ENCODE measurements at places on chromosomes 7 and 10.

DNA sequence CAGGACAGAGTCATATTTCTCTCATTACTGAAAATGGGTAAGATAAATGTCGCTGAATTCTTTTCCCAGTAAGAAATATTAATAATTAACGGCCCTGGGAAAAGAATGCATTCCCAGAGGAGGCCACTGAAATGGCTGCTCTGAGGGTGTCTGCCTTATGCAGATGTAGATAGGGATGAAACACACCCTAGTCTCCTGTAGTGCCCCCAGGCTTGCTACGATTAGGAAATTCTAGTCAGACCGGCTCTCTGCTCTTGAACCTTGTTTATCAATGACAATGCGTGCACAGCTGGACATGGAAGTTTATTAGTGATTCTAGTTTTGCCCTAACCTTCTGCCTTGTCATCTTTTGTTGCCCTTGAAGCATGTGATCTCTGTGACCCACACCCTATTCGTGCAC, 291.1 kb downstream of the ZNF248 start:
- DNase-seq: no peak

DNA sequence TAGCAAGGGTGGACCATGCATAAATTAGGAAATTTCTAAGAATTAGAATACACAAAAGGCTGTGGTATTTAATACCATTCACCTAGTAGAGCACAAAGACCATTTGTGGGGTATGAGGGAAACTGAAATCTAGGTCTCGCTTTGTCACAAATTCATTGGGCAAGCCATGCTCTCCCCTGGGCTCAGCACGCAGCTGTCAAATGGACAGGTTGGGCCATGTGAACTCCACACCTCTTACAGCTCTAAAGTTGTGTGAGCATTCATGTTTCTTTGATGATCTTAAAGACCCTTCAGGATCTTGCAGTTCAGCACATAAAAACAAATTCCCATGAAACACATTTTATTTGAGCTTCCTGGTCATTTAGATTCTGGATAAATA, 121.3 kb downstream of the CHN2 start:
- no peak for DNase-seq

- DNase-seq: no peak
Observed at GRCh38 chr10:127210936-127211466, 14.6 kb upstream of the INSYN2A start.

- no peak for DNase-seq
Observed at GRCh38 chr7:11193131-11193867, 219.6 kb downstream of the PHF14 start.

DNA sequence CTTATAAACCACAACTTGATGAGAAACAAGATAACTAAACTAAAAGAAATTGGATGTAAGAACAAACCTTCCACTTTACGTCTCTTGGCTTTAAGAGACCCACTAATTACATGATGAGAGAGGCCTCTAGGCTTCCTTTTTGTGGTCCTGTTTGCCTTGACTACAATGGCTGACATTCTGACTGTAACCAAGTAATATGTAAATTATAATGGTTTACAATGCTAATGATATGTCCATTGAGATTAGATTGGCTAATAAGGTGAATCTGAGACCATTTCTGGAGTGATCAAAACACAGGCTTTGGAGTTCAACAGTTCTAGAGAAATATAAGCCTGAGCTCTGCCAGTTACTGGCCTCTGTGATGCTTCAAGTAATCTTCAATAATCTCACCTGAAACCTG, 39.4 kb upstream of the AGMO start:
- no peak for DNase-seq

DNA sequence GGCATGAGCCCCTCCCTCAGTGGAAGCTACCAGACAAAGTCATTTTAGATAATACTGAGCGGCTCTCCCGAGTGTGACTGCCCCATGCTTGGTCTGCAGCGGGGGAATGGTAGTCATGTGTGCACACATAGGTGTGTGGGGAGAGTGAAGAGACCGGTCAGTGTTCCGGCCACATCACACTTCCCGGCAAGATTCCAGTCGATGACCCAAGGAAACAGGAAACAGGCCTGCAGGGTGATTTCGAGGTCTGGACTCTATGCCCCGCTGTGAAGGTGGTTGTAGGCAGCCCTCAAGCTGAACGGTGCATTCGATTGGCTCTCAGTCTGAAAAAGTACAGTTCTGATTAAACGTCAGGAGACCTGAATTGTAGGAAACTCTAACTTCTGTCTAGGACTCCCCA, 73.2 kb downstream of the SYPL1 start:
- DNase-seq: no peak

DNA sequence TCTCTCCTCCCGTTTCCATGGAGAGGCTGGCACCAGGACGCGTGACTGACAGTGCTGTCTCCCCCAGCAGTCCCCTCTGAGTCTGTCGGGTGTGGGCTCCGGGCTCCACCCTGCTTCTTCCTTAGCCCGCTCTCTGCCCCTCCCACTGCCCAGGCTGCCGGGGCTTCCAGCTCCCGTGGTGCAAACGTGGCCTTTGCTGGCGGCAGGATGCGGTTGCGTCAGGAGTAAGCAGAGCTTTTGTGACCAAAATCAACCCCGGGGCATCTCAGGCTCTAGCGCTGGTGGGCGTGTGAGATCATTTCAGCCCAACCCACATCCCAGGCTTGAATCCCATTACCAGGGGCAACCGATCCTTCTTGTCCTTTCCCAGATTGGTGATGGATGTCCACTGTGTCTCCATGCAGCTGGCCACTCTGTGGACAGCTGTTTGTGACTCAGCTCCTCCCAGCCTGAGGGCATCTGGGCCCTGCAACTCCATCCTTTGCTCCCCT, 28.2 kb downstream of the PTPRE start:
- DNase-seq: no peak

DNA sequence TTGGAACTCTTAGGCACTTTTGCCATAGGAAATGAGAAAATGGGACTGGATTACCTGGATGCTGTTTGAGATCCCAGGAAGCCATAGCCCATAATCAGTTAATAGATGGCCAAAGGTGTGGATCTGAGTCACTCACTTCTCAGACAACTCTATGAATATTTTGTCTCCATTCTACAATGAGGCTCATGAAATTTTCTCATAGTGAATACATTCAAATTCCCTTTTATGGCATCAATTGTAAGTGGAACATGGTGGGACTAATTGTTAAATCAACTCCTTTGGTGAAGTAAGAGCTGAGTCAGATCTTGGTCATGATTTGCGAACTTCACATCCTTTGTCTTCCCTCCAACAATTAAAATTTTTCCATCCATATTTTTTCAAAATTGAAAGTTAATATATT, 222.1 kb downstream of the ARL4A start:
- DNase-seq: no peak

DNA sequence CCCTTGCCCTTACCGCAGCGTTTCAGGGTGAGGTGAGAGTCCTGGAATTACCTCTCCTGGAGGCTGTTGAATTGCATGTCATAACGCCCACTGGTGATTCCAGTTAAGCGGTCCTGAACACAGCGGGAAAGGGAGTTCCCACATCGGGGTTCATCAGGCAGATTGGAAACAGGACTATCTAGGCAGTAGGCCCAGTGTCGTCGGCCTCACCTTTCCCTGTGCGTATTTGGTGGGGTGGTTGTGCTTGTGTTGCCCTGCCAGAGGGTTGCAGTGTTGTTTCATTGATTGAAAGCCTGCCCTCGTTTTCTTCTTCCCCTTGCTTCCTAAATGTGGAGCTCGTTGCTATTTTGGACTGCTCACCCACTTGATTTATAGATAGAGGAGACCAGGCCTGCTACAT, 10.6 kb upstream of the SUN1 start:
- no peak for DNase-seq

DNA sequence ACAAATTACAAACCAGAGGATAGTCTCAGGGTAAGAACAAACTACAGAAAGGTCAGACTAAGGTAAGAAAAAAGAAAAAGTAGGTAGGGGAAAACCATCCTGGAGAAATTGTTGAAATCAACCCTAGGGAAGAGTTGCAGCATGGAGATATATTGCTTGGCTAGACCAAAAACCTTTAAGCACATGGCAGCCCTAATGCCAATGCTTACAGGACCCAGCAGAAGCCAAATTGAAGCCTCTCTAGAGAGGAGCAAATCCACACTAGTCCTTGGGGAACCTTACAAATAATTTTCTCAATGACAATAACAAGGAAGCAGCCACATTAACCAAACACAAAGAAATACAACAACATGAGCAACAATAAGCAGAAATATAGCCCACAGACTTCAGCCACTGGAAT, 81.9 kb downstream of the CNOT4 start:
- DNase-seq: no peak

DNA sequence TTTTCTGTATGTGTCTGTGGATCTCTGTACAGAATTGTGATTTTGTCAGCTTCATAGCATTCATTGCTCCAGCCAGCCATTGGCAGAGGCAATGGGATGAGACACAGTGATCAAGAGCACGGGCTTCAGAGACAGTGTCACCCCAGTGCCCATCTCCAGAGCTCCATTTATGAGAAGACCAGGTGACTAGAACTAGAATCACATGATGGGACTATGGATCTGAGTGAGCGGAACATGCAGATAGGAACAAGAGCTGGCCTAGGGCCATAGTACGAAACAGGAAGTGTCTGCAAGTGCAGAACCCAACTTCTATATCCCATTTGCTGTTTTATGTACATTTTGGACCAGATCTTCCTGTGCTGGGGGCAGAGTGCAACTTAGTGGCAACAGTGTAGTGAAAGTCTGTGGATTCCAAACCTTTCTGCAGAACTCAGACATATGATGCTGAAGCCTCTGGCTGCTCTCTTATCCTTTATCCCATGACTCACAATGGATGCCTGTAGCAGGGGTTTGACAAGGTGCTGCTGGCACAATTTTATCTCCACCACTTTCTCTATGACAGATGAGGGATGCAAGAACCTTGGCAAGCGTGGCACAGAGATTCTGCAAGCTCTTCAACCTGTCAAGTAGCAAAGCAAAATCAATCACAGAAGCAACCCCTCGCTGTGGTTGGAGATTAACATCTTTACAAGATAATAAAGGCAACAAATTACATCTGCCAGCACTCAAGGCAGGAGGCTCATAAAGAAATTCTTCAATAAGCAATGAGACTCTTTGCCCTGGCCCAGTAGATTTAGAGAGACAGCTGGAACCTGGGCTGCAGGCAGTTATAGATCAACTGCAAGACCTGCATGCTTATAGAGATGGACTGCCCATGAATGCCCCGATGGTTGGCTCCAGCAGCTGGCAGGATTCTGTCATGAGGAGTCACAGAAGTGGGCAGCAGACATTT, 681.3 kb downstream of the TNS3 start:
- no peak for DNase-seq

GRCh38 chr7:81908220-81908619, 138.4 kb upstream of the HGF start:
- DNase-seq: no peak

DNA sequence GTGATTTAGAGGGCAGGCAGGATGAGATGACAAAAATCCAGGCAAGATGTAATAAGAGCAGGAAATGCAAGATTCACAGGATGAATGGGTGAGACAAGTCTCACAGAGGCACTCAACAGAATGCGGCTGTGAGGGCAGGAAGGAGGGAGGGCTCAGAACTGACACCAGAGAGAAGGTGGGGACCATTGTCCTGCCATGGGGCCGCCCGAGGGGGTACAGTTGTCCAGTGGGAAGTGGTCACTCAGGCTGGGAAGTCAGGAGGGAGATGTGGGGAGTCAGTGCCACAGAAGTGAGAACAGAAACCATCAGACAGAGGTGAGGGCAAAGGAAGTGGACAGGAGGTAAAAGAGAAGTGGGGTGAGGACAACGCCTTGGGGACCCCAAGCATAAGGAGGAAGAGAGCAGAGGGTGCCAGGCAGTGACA, 8.9 kb downstream of the HIP1 start:
- no peak for DNase-seq

DNA sequence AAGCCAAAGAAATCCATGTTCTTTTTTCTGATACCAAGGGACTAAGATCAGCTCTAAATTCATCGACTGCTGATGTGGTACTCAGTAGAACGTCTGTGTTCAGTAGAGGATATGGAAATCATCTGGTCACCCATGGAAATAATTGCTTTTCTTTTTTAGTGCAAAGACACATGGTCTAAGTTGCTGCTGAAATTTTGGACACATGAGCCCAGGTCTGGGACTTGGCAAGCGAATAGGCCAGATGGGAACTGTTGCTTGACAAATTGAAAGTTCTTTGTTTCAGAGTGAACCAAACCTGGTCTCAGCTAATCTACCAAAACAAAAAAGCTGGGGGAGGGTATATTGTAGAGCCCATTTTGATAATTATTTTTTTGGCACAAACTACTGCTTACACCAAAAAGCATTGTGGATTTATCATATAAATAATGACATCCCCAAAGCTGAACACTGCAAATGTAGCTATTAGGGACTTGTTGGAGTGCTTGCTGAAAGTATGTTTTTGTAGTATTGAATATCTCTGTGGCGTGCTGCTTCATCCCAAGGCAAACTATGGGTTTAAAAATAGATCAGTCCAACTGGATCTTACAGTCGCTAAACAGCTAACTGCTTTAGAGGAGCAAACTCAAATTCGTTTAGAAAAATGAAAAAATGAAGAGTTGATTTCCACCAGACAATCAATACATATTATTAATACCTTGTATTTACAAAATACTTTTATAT, 144.7 kb downstream of the TRIL start:
- no peak for DNase-seq

- DNase-seq: no peak
Observed at GRCh38 chr7:127901895-127902703, 129.1 kb downstream of the LRRC4 start.

DNA sequence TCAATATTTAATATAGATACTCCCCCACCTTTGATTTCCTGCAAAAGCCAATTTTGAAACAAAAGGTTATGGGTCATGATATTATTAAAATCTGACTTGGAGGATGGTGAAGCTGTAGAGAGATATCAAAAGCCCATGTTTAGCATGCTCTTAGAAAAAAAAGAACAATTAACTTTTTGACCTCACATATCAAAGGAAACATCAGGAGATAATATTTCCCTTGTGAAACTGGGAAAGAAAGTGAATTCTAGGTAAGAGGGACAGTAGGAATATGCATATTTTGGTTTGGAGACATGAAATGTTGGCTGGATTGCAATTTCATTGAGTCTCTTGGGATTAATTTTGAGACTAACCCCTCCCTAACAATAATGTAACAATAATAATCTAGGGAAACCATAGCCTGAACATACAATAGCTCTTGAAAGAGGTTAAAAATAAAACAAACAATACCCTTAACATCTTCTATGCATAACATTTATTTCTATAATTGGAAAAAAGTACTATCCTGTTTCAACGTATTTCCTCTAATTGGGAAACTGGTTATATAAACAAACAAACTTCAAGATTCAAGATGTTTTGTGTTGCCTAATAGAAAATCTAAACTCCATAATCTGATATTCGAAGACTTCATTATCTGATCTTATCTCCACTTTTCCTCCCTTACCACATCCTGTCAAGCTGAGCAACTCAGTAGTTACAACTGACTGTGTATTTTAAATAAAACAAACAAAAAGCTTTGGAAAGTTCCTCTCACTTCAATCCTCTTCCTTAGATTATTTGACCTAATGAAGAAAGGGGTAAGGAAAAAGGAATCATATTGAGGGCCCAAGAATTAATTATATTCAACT, 14.8 kb downstream of the TMEM26 start:
- DNase-seq: no peak

Data from activated T-cell treated with anti-CD3 and anti-CD28 coated beads for 24 hours (primary cell).